Hippocampal formation (tissue), 2 donors: ENCODE measurements at places on chromosomes 13 and 19.

DNA sequence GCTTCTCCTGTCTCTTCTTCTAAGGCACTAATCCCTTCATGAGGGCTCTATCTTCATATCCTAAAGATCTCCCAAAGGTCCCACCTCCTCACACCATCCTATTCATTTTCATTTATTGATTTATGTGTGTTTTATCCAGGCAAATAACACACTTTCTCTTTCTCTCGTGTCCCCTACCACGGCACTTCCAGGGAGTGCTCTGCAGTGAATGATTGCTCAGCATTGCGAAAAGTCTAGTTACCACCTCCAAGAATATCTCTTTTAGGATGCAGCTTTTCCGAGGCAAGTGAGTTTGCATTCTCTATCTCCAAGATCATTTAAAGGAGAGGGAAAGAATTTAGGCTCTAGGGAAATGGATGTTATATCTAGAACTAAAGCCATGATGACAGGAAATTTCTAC is 101.7 kb downstream of the MIPEP start:
- no peak for DNase-seq

DNA sequence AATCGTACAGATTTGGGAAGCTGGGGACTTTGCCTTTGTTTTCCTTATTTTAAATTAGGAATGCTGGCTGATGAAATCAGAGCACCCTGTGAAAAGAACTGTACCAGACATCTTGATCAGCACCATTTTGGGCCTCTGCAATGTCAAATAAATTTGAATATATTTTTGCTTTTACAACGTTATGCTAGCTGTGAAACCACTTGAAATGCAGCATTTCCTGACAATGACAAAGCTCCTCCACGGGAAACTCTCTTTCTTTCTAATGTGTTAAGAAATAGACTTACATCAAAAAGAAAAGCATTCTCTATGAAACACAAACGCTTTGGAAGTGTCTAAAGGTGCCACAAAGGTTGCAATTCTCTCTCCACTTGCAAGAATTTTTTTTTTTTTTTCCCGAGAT is 47.1 kb upstream of the MAP3K10 start:
- no peak for DNase-seq

- DNase-seq, result no peak
Measured at GRCh38 chr13:105442949-105443699, 1092.3 kb downstream of the EFNB2 start.

GRCh38 chr13:42215578-42216421 is 56.2 kb upstream of the AKAP11 start:
- peak; percentile 8 for DNase-seq

- no peak for DNase-seq
Measured at GRCh38 chr13:77699059-77699680, 1.7 kb downstream of the SLAIN1 start.

DNA sequence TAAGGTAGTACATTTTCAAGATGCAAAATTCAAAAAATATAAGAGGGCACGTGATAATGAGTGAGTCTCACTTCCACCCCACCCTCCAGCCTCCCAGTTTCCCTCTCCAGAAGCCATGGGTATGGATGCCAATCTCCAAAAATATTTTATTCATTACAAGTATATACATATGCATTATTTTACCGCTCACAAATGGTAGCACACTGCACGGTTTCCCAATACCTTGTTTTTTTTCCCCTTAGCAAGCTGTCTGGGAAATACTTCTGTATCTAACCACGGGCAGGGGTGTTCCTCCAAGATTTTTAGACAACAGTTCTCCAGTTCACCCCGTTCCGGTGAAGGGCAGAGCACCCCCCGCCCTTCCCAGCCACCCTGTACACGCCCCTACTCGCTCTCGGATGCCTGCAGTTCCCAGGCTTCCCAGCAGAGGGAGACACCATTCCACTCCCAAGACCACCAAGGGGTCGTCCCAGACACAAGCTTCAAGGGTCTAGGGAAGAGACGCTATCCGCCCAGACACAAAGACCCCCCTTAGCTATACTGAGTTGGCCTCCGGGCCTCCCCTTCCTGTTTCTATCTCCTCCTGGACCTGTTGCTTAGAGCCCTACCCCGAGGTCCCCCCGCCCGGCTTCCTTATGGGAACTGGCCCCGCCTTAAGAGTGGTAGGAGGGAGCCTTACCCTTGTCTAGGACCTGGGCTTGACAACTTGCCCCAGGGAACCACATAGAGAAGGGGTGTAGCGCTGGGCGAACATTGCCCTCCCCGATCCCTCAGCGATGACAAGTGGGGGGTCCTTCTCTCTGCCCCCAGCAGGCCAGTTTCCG is 1.1 kb upstream of the FXYD3 start:
- peak; percentile 74 for DNase-seq

- peak; percentile 22 for DNase-seq
Measured at GRCh38 chr13:98393873-98394272, 183.0 kb downstream of the STK24 start.

GRCh38 chr13:95239283-95239682 is 62.0 kb downstream of the ABCC4 start:
- no peak for DNase-seq

GRCh38 chr19:18438331-18439024 is 545 bp upstream of the ISYNA1 start:
- no peak for DNase-seq

GRCh38 chr19:9674663-9675357 is at the start of gene ZNF562:
TSS of gene ZNF562 (minus strand) at chr19:9675100. CDS start at chr19:9660744, 14,356 bp downstream.
- DNase-seq, result peak; percentile 51

DNA sequence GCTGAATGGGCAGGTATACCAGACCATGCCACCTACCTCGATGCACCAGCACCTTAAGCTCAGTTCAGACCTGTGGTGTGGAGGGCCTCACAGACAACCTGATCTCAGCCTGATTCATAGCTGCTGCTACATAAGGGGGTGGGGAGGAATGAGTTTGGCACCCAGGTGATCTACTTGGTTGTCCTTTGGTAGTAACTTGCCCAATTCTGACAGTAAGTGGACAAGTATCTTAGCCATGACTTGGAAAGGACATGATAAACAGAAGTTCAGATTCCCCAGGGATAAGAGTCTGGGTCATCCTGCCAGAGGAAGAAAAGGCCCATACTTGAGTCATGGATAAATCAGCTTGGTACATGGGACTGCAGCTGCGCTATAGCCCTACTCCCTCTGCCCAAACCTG is 28.4 kb upstream of the SOHLH2 start:
- DNase-seq, result no peak

- peak; percentile 47 for DNase-seq
Measured at GRCh38 chr19:6271721-6272410, 7.9 kb downstream of the MLLT1 start.

DNA sequence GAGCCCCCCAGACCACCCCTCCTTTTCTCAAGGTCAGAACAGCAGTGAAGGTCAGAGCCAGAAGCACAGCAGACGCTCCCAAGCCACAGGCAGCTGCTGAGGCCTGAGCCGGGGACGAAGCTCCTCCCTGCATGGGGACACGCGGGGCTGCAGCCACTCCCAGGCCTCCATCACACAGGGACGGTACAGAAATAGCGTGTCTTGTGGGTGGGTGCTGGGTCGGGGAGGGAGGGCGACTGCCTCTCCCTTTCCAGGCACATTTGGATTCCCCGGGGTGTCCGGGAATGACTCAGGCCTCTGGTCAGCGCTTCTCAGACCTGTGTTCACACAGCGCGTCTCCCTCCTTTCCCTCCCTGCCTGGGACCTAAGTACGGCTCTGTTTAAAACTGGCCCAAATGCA is 33.2 kb downstream of the RASA3 start:
- no peak for DNase-seq

GRCh38 chr13:110286833-110287819 is 19.8 kb downstream of the COL4A1 start:
- no peak for DNase-seq

- DNase-seq, result no peak
Measured at GRCh38 chr13:96297360-96297759, 207.5 kb downstream of the HS6ST3 start.

GRCh38 chr13:113562844-113563243 is 21.7 kb upstream of the TFDP1 start:
- DNase-seq, result no peak

DNA sequence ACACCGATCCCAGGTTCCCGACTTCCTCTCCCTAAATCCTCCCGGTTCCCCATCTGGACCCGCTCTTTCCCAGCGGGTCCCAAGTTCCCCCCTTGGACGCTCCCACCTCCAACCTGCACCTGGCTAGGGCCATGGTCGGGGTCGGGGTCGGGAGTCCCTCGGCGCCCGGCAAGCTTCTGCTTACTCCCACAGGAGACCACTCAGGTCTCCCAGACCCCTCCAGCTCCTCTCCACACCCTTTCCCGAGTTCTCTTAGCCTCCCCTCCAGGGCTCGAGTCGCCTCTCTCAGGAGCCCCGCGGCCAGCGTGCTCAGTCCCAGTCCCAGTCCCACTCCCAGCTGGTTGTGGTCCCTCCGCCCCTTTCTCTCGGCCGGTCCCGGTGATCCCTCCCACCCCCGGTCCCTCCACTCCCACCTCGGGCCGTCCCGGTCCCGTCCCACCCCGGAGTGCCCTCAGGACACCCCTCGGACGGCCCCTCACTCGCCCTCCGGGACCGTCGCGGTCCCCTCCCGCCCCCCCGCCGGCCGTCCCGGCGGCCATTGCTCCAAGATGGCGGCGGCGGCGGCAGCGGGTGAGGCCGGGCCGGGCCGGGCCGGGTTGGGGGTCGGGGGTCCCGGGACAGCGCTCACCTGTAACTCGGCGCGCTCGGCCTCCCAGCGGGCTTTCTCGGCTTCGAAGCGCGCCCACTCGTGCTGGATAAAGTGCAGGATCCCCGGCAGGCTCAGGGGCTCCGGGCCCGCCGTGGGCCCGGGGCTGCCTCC is at the start of gene FKRP:
TSS of gene FKRP (plus strand) at position 537 of the 760 bp plus-strand sequence. CDS start 9,394 bp downstream, outside the sequence.
- DNase-seq, result peak; percentile 26

GRCh38 chr13:93416736-93417355 is 190.2 kb downstream of the GPC6 start:
- DNase-seq, result no peak

DNA sequence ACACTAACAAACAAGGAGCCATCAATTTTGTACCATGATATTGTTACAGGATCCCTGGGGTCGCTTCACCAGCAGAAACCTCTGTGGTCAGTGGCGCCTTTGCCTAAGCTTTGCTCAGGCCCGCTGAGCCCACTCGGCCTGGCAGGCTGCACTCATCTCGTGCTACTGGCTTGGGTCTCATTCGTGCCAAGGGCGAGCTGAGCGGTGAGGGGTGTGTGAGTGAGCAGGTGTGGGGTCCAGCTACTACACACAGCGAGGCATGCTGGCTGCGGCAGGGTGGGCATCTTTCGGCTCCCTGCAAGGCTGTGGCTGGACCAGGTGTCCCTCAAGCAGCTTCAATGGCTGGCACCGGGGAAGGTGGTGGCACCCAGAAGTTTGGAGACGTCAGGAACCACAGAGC is 19.1 kb downstream of the CPB2 start:
- no peak for DNase-seq

GRCh38 chr13:57409121-57409520 is 222.4 kb upstream of the PCDH17 start:
- DNase-seq, result peak; percentile 73

- no peak for DNase-seq
Measured at GRCh38 chr13:22758245-22758644, 422.5 kb upstream of the SGCG start.

DNA sequence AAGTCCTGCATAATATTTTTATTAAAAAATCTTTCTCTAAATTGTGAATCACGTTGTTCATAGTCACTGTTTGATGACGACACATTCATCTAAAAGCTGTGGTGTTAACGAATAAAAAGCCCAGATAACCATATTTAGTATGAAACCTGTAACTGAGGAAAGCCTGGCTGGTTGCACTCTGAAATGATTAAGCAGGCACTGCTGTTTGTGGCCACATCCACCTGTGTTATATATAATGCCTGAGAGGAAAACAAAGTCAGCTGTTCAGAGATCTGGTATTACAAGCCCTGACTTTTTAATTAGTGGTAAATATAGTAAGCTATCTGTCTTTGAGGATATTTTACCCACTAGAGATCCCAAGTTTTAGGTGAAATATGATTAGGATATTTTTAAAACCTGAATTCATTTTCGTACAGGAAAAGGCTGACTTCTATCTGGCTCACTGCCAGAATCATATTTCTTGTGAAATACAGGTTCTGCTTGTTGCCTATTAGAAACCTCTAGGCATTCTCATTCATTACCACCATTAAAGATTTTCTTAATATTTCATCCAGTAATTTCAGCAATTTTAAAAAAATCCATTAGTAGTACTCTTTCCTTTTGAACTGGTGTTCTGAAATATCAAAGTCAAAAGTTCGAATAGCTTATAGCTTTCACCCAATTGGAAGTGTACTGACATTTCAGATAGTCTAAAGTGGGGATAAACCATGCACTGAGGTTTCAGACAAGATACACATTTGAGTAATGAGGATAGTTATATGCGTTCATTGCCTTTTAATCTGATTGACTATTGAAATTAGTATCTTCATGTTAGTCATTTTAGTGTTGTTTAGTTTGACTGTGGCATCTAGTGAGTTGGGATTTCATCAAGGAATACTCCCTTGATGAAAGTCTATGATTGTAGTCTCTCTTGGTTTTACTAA is 79.7 kb downstream of the LMO7 start:
- DNase-seq, result no peak

DNA sequence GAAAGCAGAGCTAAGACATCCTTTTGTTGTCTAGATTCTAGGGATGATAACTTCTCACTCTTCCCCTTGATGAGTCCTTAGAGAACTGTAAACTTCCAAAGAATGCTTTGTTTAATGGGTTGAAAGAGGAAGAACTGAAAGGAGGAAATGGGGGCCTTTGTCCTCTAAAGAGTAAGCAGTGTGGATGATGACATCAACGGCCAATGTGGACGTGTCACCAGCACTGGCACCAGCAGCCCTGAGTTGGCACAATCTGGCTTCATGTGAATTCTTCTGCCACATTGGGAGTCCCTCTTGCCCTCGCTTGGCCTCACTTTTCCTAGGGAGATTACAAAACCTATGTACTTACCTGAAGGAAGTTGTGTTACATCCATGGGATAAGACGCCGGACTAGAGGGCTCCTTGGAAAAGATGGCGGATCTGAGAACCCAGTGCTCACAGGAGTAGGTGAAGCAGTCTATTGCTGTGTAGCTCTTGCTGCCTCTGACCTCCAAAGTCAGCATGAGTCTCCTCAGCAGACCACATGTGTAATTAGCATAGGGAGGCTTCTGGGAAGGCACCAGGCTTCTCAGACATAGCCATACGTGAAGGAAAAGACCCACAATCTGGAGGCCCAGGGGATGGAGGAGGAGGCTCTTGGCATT is 62.8 kb downstream of the RGCC start:
- DNase-seq, result no peak

- DNase-seq, result peak; percentile 61
Measured at GRCh38 chr13:30463787-30464495, 1.8 kb downstream of the HMGB1 start.

- no peak for DNase-seq
Measured at GRCh38 chr13:108795841-108796240, 166.4 kb downstream of the MYO16 start.

DNA sequence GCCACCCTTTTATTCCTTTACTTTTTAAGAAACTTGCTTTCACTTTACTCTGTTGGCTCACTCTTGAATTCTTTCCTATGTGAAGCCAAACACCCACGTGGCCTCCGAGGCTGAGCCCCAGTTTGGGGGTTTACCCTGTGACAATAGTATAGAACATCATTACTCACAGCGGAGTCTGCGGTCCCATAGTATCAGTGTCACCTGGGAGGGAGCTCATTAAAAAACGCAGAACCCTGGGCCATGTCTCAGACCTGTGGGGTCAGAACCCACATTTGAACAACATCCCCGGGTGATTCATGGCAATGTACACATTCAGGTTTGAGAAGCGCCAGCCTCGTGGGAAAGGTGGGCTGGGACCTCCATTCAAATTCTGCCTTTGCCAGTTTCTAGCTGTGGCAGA is 36.0 kb upstream of the UBL3 start:
- no peak for DNase-seq

- DNase-seq, result no peak
Measured at GRCh38 chr13:19156013-19156825, 25.4 kb downstream of the TUBA3C start.
